ENCODE measurements at places on chromosomes 11 and 22.

DNA sequence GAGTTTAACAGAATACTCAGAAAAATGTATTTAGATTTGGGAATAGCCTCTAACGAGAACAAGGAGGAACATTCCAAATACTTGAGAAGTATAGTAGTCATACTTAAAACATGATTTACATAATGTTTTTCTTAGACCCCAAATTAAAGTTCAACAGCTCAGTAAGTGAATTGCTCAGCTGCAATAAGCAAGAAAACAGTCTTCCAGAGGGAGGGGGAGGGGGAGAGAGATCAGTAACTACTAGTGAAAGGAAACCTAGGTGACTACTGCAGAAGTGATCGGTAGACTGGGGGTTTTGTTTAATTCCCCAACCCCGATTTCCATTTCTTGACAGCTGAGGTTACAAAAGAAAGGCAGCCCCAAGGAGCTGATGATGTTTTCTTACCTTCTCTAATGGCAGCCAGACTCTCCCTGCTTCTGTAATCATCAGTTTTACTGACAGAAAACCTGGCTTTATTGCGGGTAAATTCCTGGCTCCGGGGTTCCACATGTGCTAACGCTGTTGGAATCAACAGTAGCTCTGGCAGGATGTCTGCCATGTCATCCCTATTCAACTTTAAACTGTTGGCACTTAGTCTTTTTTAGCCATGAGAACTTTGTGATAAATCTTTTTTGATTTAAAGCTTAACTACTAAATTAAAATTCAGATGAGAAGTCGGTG lies 82.4 kb upstream of the BIRC3 start:
- no peak for DNase-seq

- no peak for DNase-seq
These were observed 891.3 kb downstream of the OPCML start for GRCh38 chr11:132640952-132641351.

GRCh38 chr11:93908689-93909088 lies 58.3 kb upstream of the VSTM5 start:
- DNase-seq: no peak

DNA sequence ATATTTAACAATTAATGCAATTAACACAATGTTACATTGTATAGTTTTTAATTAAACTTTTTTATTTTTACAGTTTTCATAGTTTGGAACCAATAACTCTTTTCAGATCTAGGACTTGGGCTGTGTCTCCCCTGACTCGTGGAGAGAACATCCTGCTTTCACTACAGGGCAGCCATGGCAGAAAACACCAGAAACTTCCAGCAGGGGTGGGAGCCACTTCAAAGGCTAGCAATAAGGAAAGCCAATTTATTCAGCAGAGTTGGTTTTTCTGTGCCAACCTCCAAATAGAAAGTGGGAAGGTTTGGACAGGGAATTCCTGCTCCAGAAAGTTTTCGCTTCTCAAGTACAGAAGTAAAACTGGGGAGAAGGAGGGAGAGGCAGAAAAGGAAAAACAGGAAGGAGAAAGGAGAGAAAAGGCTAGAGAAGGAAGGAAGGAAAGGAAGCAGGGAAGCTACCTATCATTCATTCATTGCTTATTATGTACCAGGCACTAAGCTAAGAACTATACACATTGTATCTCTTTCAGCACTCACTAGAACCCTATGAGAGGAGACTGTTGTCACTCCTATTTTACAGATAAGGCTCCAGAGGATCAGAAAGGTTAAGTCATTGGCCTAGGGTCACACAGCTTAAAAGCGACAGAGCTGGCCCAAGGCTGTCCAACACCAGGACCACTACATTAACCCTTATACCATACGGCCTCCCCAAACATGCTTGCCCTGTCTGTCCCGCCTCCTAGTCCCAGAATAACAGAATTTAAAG lies 54.8 kb upstream of the CREB3L1 start:
- no peak for DNase-seq

- DNase-seq: no peak
These were observed 7.2 kb downstream of the PPFIBP2 start for GRCh38 chr11:7520981-7521487.

GRCh38 chr11:126718276-126718675 lies 282.3 kb downstream of the KIRREL3 start:
- DNase-seq: no peak

DNA sequence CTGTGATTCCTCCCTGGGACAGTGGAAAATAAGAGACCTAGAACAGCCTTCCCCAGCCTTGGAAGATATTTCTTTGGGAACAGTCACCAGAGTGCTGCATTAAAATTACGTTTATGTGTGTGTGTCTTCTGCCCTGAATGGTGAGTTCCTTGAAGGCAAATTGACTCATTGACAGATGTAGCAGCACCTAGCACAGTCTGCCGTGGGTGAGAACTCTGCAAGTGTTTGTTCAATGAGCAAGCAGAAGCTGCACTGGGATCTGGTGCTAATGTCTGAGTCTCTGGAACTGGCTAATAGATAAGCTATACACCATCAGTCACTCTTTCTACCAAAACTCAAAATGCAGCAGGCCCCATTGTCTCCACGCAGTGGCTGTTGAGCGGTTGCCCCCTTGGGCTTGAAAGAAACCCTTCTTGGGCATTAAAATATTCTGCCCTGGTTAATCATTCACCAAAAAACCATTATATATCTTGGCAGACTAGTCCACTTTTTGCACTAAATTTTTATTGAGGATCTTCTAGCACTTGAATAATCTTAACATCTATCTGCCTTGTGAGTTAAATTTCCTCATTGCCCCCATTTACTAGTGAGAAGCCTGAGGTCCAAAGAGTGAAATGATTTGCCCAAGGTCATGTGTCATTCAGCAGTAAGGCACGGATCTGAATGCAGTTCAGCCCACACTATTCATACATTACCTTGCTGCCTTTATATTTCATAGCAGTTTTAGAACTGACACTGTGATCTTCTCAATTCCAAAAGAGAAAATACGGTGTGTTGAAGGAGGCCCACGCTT lies 87.8 kb upstream of the GALNT18 start:
- DNase-seq: no peak

DNA sequence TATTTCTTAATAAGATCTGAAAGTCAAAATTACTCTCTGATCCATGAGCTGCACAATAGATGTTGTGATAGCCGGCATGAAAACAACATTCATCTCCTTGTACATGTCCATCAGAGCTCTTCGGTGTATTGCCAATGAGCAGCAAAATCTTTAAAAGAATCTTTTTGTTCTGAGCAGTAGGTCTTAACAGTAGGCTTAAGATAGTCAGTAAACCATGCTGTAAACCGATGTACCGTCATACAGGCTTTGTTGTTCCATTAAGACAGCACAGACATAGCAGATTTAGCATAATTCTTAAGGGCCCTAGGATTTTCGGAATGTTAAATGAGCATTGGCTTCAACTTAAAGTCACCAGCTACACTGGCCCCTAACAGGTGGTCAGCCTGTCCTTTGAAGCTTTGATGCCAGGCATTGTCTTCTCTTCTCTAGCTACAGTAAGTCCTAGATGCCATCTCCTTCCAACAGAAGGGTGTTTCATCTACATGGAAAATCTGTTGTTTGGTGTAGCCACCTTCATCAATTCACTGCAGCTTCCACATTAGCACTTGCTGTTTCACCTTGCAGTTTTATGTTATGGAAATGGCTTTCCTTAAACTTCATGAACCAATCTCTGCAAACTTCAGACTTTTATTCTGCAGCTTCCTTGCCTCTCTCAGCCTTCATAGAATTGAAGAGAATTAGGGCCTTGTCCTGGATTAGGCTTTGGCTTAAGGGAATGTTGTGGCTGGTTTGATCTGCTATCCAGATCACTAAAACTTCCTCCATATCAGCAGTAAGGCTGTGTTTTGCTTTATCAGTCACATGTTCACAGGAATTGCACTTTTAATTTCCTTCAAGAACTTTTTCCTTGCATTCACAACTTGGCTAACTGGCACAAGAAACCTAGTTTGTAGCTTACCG lies 28.4 kb downstream of the RRP8 start:
- no peak for DNase-seq

DNA sequence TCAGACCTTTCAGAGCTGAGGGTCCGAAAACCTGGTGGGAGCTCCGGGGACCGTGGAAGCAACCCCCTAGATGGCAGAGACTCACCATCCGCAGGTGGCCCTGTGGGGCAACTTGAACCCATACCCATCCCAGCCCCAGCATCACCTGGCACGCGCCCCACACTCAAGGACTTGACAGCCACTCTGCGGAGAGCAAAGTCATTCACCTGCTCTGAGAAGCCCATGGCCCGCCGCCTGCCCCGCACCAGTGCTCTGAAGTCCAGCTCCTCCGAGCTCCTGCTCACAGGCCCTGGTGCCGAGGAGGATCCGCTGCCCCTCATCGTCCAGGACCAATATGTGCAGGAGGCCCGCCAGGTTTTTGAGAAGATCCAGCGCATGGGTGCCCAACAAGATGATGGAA lies 2.0 kb downstream of the ARHGEF17 start:
- no peak for DNase-seq

- no peak for DNase-seq
These were observed 51.4 kb upstream of the ACAT1 start for GRCh38 chr11:108069947-108070346.

- DNase-seq: no peak
These were observed 38.1 kb upstream of the CSNK2A3 start for GRCh38 chr11:11391169-11391568.

GRCh38 chr11:9347100-9347499 lies 32.7 kb upstream of the TMEM41B start:
- DNase-seq: no peak

GRCh38 chr11:133834682-133835592 lies 10.4 kb downstream of the SPATA19 start:
- DNase-seq: no peak

- no peak for DNase-seq
These were observed 127.2 kb upstream of the SLC5A12 start for GRCh38 chr11:26849036-26849435.

DNA sequence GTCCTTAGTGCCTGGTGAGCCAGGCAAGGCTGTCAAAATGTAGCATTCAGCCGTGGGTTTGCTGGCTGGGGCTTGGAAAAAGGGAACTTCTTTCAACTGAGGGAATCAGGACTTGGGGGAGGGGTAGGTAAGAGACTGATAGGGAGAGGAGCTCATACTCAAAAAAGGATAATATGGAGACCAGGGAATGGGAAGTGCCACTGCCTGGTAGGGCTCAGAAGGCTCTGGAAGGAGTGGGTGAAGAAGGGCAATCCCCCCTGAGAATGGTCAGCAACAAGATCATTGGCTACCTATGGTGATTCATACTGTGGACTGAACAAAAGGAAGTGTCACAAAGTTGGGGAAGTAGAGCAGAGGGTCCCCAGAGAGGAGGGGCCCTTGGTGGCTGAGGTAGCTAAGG lies 1.9 kb downstream of the CNGA4 start:
- no peak for DNase-seq

GRCh38 chr11:9663699-9664275 lies at the start of gene SWAP70:
TSS of gene SWAP70 (plus strand) at chr11:9664077. CDS start at chr11:9664180, 103 bp downstream.
- DNase-seq: peak; percentile 67

DNA sequence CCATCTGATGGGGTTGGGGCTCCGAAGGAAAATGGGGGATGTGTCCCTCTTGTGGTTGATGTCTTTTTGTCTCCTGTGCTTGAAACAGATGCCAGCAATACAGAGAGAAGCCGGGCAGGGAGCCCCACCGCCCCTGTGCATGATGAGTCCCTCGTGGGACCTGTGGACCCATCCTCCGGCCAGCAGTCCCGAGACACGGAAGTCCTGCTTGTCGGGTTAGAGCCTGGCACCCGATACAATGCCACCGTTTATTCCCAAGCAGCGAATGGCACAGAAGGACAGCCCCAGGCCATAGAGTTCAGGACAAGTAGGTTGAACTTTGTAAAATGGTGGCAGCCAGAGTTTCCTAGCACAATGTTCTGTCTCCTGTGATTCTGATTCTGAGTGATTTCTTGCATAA lies 91.7 kb upstream of the OR4B1 start:
- no peak for DNase-seq

DNA sequence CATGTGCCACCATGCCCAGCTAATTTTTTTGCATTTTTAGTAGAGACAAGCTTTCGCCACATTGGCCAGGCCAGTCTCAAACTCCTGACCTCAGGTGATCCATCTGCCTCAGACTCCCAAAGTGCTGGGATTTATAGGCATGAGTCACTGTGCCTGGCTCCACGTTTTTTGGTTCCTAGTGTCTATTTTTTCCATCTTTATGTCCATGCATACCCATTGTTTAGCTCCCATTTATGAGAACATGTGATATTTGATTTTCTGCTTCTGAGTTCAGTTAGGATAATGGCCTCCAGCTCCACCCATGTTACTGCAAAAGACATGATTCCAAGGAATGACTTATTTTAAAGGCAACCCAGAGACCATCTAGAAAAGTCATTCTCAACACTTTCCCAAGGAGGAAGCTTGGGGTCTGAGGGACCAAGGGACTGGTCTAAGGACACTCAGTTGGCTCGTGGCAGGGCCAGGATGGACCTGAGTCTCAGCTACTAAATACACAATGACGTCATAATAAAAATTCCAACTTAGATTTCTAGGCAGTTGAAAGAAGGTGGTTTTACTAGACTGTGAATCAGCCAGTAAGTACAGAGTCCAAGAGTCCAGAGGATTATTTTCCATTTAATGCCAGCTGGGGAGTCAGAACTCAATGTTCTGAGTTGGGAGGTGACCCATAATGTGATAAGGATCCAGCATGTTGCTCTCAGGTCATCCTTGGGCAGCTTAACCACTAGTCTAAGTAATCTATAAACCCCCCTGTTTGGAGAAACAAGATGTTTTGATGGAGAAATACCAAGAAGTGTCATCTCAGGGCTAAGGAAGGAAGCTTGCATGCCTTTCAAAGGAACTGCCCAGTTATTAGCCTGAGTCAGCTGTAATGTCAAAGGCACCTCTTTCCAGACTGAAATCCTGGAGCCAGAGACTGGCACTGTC lies 39.4 kb downstream of the ABTB2 start:
- no peak for DNase-seq

- DNase-seq: no peak
These were observed 3.9 kb downstream of the ALDH3B2 start for GRCh38 chr11:67670316-67671210.

DNA sequence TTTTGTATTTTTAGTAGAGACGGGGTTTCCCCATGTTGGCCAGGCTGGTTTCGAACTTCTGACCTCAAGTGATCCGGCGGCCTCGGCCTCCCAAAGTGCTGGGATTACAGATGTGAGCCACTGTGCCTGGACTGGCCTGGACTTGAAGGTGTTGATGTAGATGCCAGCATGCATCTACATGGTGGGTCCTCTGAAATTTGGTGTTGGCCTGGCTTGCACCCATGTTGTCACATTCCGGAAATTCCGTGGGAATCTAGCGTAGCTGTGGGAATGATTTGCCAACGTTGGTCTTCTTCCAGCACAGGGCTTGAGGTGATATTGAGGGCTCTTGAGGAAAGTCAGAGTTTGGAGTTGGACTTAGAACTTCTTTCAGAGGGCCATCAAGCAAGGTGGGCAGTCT lies 6.5 kb downstream of the PACS1 start:
- no peak for DNase-seq
